ENCODE measurements at places on chromosomes 16 and 17.
A peak's percentile ranks its signal among the peaks of the same experiment; 100 is the strongest.

DNA sequence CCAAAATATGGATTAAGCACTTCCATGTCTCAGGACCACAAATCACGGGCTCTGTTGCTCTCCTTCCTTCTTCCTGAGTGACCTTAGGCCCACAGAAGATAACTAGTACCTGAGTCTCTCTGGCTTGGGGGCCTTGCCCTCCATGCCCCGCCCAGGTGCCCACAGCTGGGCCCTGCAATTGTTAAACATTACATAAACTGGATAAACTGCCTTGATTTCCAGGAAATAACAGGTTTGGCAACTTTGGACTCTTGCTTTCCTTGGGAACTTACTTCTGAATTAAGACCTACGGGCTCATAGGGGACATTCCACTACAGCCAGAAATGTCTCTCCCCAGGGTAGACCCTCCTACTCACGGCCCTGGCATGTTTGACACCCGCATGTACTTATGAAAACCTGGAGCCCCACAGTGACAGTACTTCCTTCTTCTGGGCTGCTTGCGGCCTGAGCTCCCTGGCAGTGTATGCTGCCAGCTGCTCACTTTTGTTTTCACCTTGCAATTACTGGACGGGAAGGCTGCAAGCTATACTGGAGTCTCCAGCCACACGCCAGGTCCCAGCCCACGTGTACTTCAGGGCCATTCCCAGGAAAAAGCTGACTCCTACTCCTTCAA is 2.3 kb upstream of the UBALD2 start:
- no peak for DNase-seq

GRCh38 chr16:2748757-2749455 is 3.5 kb upstream of the SRRM2 start:
- DNase-seq = no peak

GRCh38 chr17:53148058-53148457 is 674.7 kb upstream of the KIF2B start:
- DNase-seq = no peak

DNA sequence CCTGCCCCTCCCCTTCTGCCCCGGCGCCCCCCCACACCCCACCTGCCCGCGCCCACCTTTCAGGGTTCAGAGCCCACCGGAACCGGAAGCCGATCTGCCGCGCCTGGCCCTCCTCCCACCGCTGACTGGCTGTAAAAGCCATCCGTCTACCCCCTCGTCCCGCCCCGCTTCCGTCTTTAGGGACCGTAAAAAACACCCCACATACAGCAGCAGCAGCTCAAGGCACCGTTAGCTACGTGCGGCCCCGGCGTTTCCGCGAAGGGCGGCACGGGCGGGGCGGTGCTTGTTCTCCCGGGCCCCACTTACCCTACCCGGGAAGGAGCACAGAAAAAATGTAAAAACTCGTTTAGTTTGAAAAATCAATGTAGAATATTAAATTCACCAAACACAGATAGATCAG is at the start of gene MRPL28:
TSS of gene MRPL28 (minus strand) at position 96 of the 400 bp plus-strand sequence. CDS start 320 bp downstream, outside the sequence.
- DNase-seq = peak; percentile 89

DNA sequence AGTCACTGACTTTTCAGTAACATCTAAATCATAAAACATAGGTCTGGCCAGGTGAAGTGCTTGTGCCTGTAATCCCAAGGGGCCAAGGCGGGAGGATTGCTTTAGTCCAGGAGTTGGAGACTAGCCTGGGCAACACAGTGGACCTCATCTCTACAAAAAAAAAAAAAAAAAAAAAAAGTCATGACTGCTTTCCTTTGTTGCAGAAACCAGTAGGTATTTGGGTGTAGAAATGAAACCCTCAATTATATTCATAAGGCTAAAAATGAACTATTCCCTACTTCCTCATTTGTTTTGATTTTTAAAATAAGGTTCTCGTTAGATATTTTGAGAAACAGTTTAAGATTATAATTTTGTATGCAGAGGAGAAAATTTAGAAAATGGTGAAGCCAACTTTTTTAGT is 26.0 kb downstream of the PITPNC1 start:
- DNase-seq = no peak

DNA sequence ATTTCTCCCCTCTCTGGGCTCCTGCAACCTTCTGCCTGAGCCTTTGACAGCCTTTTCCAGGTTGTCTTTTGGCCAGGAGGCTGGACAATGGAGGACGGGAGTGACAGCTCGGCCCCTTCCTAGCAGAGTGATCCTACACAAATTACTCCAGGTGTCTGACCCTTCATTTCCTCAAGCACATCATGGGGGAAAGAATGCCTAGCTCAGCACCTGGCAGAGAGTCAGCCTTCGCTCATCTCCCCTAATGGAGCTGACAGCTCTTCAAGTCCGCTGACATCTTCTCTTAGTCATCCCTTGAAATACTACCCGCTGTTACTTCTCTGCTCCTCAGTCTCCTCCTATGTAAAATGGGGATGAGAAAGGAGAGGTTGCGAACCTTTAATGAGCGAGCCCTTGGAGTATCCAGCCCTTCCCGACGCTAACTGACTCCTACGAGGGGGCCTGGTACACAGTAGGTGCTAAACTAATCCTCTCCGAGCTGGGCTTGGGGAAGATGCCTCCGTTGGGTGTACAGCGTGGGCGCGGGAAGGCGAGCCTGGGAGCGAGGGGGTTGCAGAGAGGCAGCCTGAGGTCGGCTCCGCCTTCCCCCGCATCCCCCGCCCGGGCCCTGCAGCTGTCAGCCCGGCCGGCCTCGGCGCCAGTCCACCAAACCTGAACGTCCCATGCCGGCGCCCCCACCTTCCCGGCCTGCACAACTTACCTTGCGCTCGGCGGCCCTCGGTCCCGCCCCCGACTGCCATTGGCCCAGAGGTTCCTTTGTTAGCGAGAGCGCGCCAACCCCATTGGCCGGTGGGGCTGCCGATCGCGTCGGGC is 480 bp upstream of the MPRIP start:
- DNase-seq = peak; percentile 94

- DNase-seq = no peak
These were observed 557 bp upstream of the CX3CL1 start for GRCh38 chr16:57371494-57372371.

DNA sequence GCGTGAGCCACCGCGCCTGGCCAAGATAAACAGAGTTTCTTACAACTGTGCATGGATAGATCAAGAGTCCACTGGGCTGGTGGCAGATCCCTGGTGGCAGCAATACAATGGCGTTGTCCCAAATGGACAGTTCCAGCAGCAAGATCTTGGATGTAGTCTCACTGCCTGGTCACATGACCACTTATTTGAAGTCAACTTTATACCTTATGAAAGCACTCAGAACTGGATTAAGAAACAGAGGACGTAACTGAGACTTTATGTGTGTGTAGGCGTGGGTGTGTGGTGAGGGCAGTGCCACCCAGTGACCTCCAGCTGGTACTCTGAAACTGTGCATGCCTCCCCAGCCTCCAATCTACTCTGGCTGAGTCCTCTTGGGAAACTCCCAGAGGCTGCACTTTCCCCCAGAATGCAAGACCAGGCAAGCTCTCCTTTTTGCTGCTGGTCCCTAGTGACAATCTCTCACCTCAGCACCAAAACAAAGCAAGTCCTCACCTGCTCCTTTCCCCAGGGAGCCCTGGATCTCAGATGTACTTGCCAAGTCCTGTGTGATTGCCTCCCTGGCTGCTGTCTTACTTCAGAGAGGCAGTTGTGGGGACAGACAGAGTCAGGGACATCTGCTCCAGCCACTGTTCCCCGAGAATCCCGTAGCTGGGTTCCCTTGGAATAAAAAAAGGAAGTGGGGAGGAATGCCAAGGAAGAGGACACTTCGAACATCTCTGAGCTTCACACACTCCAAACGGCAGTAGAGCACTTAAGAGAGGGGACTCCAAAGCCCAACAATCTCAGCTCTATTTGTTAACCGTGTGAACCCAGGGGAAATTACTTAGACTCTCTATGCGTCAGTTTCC is 11.7 kb upstream of the ST6GALNAC2 start:
- no peak for DNase-seq

DNA sequence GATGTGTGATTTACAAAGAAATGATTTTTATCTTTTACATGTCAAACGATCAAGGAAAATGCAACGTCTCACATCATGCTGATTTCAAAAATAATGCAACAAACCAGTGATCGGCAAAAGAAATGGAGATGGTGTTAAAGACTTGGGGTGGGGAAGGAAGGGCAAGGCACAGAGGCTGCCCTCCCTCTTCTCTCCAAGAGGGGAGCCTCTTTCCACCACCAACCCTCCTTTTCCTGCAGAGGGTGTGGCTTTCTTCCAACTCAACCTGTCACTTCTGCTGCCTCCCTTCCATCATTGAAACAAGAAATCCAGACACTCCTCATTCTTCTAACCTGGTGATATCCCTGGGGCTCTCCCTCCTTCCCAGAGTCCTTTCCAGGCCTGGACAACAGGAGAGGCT is 320.8 kb downstream of the SLC39A11 start:
- DNase-seq = no peak

- DNase-seq = no peak
These were observed 13.1 kb upstream of the ETV4 start for GRCh38 chr17:43559161-43559816.

- no peak for DNase-seq
These were observed 70.6 kb downstream of the IRF8 start for GRCh38 chr16:85969591-85969990.

GRCh38 chr17:52681480-52681879 is 523.0 kb upstream of the CA10 start:
- no peak for DNase-seq

DNA sequence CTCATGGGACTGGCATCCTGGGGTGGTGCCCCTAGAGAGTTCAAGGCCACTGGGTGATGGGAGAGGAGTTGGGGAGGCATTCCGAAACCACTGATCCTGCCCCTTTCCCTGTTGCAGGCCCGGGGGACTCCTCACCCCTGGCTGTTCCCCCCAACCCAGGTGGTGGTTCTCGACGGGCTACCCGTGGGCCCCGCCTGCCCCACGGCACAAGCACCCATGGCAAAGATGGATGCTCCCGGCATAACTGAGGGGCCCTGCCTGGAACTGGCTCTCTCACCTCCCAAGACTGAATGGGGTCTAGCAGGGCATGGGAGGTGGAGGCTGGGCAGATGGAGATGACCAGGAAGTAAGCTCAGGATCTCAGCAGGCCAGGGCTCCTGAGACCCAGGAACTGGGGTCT is 6.6 kb downstream of the BTBD17 start:
- DNase-seq = no peak

DNA sequence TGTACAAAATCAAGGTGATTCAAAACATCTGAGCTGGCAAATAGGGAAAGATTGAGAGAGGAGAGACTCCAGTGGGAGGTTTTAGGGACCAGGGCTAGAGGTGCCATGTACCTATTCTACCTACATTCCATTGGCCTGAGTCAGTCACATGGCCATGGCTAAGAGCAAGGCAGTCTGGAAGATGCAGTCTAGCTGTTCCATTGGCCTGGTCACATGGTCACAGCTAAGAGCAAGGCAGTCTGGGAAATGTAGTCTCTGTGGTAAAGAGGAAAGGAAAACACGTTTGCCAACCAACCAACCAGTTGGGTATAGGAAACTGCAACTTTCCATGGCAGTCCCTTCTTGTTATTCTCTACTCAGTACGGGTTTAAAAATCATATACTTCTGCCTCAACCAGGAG is 369.1 kb downstream of the XYLT1 start:
- DNase-seq = no peak

DNA sequence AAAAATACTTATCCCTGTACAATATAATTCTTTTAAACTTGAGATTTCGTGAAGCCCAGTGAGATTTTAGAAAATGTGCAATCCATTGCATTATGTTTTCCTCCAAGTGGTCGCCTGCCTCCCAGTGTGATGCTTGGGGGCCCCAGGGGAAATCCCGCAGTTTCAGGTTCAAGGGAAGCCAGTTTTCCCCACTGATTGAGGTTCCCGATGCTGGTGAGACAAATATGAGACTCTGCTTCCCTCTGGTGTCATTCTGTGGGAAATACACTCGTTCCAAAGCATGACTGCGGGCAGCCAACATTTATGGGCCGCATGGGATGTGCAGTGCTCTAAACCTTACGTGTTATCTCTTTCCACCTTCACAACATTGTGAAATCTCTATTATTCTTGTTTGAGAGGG is 200.8 kb downstream of the PRKCB start:
- DNase-seq = no peak

GRCh38 chr17:27602721-27603420 is 28.1 kb upstream of the LGALS9 start:
- peak; percentile 47 for DNase-seq

GRCh38 chr17:41586863-41587495 is at the start of gene KRT14:
TSS of gene KRT14 (minus strand) at chr17:41586895. CDS start at chr17:41586834, 61 bp downstream.
- DNase-seq = no peak

- DNase-seq = no peak
These were observed 98.5 kb downstream of the METRNL start for GRCh38 chr17:83177611-83178532.

DNA sequence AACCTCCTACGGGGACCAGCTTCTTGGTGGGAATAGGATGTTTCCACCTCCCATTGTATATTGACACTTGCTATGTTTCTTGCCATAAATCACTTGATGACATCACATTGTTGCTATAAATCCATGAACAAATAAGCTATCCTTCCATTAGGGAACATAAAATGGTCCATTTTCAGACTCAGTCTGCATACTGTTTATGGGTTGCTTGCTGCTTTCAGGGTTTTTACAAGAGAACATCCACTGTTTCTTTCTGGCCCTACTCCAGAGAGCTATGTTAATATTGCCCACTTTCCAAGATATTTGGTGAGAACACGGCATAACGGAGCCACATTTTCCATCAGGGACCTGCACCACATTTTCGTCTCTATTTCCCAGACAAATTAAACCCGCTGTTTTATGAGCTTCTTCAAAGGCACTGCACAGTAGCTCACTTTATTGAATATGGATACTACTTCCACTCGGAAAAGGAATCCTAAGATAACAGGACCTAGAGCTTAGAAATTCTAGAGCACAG is 800.2 kb downstream of the KCNJ2 start:
- DNase-seq = no peak

DNA sequence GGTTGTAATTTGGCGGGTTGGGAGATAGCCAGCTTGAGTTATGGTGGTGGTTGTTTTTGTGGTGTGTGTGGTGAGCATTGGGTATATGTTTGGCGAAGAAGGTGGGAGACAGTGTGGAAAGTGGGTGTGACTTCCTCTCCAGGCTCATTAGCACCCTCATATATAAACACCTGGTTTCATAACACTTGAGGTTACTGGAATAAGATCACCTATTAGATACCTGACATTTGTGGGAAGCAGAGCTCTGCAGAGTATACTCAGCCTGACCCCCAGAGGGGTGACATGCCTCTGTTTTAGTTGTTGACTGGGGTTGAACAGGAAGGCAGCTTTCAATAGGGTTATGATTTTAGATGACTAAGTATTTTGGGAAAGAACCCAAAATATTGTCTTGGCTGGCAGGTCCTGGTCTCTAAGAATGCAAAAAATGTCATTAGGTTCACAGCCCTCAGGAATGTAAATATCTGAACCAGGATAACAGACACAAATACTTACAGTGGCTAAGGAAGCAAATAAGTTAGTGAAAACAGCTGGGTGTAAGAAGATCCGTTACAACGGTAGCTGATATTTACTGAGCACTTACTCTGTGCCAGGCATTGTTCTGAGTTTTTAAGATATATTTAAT is 18.3 kb upstream of the EFCAB13 start:
- no peak for DNase-seq

DNA sequence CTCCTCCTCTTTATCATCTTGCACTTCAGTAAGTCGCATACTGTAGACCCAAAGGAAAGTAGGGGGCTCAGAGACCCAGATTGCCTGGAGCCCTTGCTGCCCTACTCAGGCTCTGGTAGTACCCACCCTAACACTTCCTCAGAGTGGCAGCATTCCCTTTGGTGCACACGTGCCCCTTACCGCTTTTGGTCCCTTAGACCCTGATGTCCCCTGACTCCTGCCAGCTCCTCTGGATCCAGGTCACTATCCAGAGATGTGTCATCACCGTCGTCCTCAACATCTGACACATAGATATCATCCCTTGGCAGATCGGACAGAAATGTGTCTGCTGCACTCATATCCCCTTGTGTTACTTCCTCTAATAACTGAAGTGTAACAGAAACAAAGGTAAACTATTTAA is 5.4 kb upstream of the PSMC5 start:
- no peak for DNase-seq

- DNase-seq = no peak
These were observed 189.4 kb downstream of the RAB11FIP4 start for GRCh38 chr17:31580706-31581490.

Data from stimulated activated CD4-positive, alpha-beta T cell treated with anti-CD3 and anti-CD28 coated beads, TNF-alpha, amount 100 ng/mL, for 4 hours (primary cell).